Caco-2 (cell line): ENCODE measurements at places on chromosomes 12 and 14.
A peak's percentile ranks its signal among the peaks of the same experiment; 100 is the strongest.

- no peak for DNase-seq
These were observed 867 bp upstream of the TDG start for GRCh38 chr12:103964805-103965204.

- no peak for DNase-seq
These were observed 8.1 kb downstream of the AVIL start for GRCh38 chr12:57810450-57810849.

GRCh38 chr12:68899251-68899771 lies 33.7 kb downstream of the CPM start:
- peak; percentile 34 for DNase-seq

GRCh38 chr12:104669851-104670337 lies 213.1 kb downstream of the CHST11 start:
- DNase-seq: no peak

- DNase-seq: no peak
These were observed 157.5 kb upstream of the ALG10B start for GRCh38 chr12:38159092-38159551.

DNA sequence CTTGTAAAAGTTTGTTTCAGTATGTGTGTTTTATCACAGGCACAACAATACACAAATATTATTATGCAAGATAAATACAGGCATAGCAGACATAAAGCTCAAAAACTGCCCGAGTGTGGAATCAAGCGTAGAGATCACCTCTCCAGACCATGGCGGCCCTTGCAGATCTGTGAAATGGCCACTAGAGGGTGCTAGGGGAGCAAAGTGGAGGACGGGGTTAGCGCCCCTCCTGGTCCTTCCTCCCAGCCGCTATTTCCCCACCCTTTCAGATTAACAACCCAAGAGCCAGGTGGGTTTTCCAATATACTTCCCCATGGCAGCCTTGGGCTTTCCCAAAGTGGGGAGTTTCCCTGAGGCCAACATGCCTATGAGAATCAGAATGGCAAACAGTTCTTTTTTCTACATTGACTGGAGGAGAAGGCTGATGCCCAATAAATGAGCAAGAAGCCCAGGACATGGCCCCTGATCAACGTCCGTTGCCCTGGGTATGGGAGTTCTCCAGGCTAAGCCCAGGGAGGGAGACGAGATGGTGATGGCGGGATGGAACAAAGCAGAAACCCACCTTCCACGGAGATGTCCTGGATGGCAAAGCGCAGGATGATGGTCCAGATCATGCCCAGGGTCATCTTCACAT lies 67.4 kb downstream of the ACTN1 start:
- DNase-seq: peak; percentile 85
